ENCODE measurements at places on chromosomes 3 and 15.

GRCh38 chr3:108388136-108389132, 92.1 kb downstream of the HHLA2 start:
- DNase-seq: no peak

- DNase-seq: no peak
These were observed 43.8 kb downstream of the GAP43 start for GRCh38 chr3:115666920-115667737.

DNA sequence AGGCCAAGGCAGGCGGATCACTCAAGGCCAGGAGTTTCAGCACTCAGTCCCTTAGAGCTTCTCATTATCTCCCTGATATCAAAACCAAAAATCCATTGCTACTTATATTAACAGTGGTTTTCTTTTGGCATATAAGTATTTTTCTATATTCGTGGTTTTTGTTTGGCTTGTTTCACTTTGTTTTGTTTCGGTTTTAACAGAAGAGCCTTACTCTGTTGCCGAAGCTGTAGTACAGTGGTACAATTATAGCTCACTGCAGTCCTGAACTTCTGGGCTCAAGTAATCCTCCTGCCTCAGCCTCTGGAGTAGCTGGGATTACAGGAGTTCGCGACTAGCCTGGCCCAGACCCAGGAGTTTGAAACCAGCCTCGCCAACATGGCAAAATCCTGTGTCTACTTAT, 42.5 kb upstream of the ARHGEF26 start:
- no peak for DNase-seq

- no peak for DNase-seq
These were observed 86.2 kb downstream of the SEC22A start for GRCh38 chr3:123287962-123288302.

GRCh38 chr3:112078125-112079083, 7.8 kb upstream of the C3orf52 start:
- DNase-seq: no peak

- DNase-seq: no peak
These were observed 369.0 kb downstream of the ULK4 start for GRCh38 chr3:41592753-41593510.

GRCh38 chr3:53022647-53023046, 23.2 kb downstream of the SFMBT1 start:
- DNase-seq: no peak

- DNase-seq: no peak
These were observed 31.3 kb upstream of the SPTBN5 start for GRCh38 chr15:41925086-41925608.

- DNase-seq: no peak
These were observed 416.5 kb upstream of the TGFBR2 start for GRCh38 chr3:30189900-30190299.

DNA sequence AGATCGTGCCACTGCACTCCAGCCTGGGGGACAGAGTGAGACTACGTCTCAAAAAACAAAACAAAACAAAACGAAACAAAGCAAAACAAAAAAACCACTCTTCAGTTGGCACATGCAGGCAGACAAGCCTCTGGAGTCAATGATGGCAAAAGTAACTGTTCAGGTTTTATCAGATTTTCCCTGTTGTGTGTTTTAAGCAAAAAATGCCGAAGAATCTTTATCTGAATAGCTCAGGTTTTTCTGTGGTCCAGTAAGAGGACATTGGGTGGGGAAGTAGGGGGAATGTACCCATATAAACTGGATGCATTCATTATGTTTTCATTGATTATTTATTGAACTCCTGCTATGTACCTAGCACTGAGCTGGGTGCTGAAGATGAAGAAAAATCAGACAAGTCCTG, 20.8 kb upstream of the BCL2A1 start:
- no peak for DNase-seq

DNA sequence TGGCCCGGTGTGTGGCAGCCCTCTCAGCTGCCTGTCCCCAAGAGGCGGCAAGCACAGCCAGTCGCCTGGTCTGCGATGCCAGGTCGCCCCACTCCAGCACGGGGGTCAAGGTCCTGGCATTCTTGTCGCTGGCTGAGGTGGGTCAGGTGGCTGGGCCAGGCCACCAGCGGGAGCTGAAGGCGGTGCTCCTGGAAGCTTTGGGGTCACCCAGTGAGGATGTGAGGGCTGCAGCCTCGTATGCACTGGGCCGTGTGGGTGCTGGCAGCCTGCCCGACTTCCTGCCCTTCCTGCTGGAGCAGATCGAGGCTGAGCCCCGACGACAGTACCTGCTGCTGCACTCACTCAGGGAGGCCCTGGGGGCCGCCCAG, 20.8 kb downstream of the CAND2 start:
- no peak for DNase-seq

GRCh38 chr3:189883113-189883753, 237.5 kb downstream of the P3H2 start:
- no peak for DNase-seq

- no peak for DNase-seq
These were observed 92.0 kb downstream of the SYNPR start for GRCh38 chr3:63370094-63370493.

- no peak for DNase-seq
These were observed 962 bp downstream of the NMNAT3 start for GRCh38 chr3:139676632-139677387.

DNA sequence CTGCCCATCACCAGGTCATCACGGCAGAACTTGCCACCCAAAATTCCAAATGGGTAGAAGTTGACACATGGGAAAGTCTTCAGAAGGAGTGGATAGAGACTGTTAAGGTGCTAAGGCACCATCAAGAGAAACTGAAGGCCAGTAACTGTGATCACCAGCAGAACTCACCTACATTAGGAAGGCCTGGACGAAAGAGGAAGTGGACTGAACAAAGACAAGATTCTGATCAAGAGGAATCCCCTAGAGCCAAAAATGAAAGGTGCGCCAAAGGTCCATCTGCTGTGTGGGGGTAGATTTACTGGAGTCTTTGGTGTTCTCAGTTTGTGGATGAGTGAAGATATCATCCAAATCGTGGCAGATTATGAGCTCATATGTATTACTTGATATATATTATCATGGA, 46.3 kb upstream of the P3H2 start:
- no peak for DNase-seq

GRCh38 chr3:157376603-157377300, 59.9 kb upstream of the PTX3 start:
- DNase-seq: no peak
